Endothelial cell of umbilical vein (primary cell): ENCODE measurements at places on chromosomes 5 and 9. TPM values are rescaled to one million over a fixed set of nuclear protein-coding genes. Genes with fewer than 3 reads are reported as not detected.

DNA sequence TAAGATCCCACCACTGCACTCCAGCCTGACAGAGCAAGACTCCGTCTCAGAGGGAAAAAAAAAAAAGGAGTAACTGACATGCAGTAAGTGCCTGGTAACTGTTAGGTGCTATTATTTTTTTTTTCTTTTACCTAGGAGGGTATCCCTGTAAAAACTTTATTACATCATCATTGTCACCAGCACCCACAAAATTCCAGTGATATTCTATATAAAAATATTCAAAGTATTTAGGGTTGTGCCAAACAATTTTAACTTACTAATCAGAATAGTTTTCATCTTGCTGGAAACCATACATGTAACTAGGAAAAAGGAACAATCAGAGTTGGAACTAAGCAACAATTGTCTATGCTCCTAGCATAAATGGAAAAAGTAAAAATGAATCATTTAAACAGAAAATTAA is 112.4 kb downstream of the SSBP2 start:
- peaks cover 9% of the 10 kb centered on the region for H3K4me1 ChIP-seq
- no peak for DNase-seq
- H3K36me3 ChIP-seq: no peaks in the 10 kb centered on the region
- no peak overlapping the region for H3K4me3 ChIP-seq
- H3K27ac ChIP-seq: no peak overlapping the region
- H3K27me3 ChIP-seq: no peaks in the 10 kb centered on the region

GRCh38 chr5:132557478-132558172 is 848 bp downstream of the RAD50 start:
- H3K4me1 ChIP-seq: peaks cover 15% of the 10 kb centered on the region
- H3K36me3 ChIP-seq: no peaks in the 10 kb centered on the region
- H3K27me3 ChIP-seq: no peaks in the 10 kb centered on the region

DNA sequence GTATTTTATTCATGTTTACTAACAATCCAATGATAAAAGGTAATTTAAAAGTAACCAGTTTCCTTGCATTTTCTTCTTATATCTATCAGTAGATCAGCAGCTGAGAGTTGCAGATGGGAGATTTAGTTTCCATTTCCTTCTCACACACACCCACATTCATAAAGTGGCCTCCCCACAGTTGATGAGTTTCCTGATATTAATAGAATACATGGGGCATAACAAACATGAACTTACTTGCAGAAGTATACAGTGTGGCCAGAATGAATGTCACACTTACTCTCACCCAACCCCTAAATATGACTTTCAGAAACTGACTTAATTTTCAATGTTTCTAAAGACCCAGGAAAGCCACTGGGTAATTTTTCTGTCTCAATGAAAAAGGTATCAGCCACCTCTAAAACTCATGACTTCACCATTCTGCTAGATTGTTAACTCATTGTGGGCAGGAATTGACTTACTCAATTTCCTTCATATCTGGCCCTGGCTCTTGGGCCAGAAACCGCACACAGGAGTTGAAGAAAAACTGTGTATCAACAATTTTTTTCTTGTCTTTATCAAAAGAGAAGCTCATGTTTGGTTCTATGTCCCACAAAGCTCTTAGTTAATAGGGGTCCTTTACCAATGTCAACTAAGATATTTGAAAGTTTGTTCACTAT is 63.5 kb upstream of the OSMR start:
- peaks cover 29% of the 10 kb centered on the region for H3K4me1 ChIP-seq
- H3K36me3 ChIP-seq: no peaks in the 10 kb centered on the region
- no peaks in the 10 kb centered on the region for H3K27me3 ChIP-seq
- peak overlapping the region; percentile 73 for H3K27ac ChIP-seq
- H3K4me3 ChIP-seq: no peak overlapping the region

Gene SPACA9
- total RNA-seq: 3.6 and 4.7 TPM in 2 replicates
